Skeletal muscle cell (primary cell): ENCODE measurements at places on chromosomes 12 and 14.

- DNase-seq, result no peak
Observed at GRCh38 chr14:102417001-102417431, 54.3 kb downstream of the TECPR2 start.

GRCh38 chr12:69337311-69338090 lies 10.7 kb upstream of the LYZ start:
- no peak for DNase-seq

DNA sequence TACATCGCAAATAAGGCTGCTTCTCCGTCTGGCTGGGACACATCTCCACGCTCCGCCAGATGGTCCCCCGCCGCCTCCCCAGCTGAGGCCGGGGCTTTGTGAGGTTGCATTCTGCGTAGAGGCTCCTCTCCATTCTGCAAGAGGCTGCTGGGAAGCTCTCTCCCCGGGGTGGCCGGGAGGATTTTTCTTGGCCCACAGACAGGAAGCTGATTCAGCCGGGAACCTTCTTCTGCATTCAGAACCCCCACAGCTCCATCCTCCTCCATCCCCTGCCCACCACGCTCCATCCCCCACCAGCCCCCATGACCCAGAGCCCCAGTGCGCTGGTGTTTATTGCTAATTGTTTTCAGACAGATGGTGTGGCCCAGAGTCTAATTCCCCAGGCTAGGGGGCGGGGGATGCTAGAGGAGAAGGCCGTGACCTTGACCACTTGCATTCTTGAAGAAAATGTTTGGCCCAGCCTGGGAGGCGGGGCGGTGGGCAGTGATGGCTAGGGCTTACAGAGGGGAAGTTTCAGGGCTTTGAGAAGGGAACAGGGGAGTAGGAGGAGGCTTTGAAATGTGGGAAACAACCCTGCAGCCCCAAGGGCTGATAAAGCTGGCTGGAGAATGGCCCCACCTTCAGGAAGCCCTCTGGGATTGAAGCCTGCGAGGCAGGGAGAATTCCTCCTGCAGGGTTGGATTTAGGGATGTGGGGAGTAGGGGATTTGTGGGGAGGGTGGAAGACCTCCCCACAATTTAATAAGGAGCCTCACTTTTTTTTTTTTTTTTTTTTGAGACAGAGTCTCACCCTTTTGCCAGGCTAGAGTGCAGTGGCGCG lies 88.5 kb upstream of the NCOR2 start:
- DNase-seq, result peak; percentile 98

GRCh38 chr14:84340938-84341337 lies 1189.0 kb upstream of the FLRT2 start:
- DNase-seq, result no peak

GRCh38 chr14:78344290-78344689 lies 174.1 kb downstream of the NRXN3 start:
- no peak for DNase-seq

DNA sequence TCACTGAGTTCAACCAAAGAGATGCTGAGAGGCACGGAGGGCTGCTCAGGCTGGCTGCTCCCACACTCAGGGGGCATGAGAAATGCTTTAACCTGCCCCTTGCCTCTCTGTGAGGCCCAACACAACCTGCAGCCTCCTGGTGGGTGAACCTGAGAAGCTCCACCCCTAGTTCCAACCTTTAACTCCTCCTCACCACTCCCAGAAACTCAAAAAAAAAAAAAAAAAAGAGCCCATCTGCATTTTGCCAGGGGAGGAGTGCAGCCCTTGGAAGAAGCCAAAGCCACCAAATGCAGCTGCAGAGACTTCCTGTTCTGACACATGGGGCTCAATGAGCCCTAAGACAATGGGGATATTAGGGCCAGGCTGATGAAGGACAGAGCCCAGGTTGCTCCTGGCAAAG lies 8.9 kb downstream of the KRT4 start:
- no peak for DNase-seq

DNA sequence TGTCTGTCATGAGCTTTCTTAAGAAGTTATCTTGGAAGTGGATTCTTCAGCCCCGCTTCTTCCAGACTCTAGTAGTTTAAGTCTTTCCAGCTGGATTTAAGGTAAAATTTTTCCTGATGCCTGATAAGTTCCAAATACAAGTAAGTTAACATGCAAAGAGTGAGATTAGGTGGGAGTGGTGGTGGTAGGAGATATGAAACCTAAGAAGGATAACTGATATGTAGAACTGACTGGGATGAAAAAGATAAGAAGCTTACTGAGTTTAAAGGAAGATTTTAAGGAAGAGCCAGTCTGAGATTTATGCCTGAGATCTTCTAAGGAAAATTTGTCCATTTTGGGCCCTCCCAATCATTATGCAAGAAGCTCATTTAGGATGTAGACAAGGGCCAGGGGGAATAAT lies 250.9 kb upstream of the SYT10 start:
- no peak for DNase-seq

- no peak for DNase-seq
Observed at GRCh38 chr12:60981473-60981872, 1278.7 kb upstream of the USP15 start.

DNA sequence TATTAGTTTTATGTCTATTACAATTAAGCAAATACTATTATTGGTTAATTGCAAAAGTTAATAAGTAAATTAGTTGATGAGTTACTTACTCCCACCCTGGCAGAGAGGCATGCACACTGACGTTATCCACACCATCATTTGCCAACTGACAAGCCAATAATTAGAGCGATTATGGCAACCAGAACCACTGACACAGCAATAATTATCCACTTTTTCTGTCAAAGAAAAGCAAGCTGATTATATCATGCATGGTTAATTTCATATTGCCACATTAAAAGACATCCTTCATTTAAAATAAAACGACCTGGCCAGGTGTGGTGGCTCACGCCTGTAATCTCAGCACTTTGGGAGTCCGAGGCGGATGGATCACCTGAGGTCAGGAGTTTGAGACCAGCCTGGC lies 43.1 kb downstream of the STX2 start:
- DNase-seq, result no peak
